ENCODE measurements at places on chromosomes 7 and 10. TPM values are rescaled to one million over a fixed set of nuclear protein-coding genes. Genes with fewer than 3 reads are reported as not detected.

The ASB4 gene
- total RNA-seq = not detected

The TRPV5 gene
- total RNA-seq = not detected

The SHH gene
- total RNA-seq = not detected

The CYP3A7 gene
- 0.55 TPM for total RNA-seq

The PPP1R3C gene
- 45.8 TPM for total RNA-seq

The UTF1 gene
- not detected for total RNA-seq

The TMEM140 gene
- 6.2 TPM for total RNA-seq
